ENCODE measurements at places on chromosomes 6 and 20.

DNA sequence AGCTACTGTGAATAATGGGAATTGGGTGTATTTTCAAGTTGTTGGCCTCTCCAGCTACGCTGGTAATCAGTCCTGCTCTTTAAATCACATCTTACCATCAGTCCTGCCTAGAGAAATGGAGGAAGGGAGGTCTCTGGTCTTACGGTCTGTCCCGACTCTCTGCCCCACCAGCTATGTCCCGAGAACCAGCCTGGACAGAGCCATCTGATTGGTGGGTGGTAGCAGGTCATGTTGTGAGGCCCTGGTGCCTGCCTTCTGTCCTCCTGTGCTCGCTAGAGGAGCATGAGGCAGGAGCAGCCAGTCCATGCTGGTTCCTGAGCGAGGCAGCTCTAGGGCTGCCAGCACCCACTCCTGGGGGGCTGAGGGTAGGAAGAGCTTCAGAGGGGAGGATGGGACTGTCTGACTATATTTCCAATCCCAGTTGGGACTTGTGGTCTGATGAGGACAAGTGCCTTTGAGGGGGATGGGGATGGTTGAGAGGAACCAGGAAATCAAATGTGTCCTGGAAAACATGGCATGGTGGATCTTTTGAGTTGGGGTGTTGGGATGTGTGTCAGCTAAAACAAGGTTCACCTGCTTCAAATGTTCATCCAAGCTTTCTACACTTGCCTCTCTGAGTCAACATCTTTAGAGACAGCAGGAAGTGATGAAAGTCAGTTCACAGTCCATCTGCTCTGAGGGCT lies 33.0 kb downstream of the SYNJ2 start:
- H3K36me3 ChIP-seq: peaks cover 27% of the 10 kb centered on the region
- peaks cover 41% of the 10 kb centered on the region for H3K4me1 ChIP-seq
- DNase-seq: no peak
- peak overlapping the region; percentile 44 for H3K27ac ChIP-seq
- no peaks in the 10 kb centered on the region for H3K27me3 ChIP-seq

GRCh38 chr20:483815-484644 lies 21.7 kb upstream of the TBC1D20 start:
- no peak overlapping the region for H3K27ac ChIP-seq
- H3K4me3 ChIP-seq: no peak overlapping the region
- H3K4me1 ChIP-seq: peaks cover 21% of the 10 kb centered on the region
- DNase-seq: no peak
- H3K27me3 ChIP-seq: no peaks in the 10 kb centered on the region
- H3K36me3 ChIP-seq: peaks cover 27% of the 10 kb centered on the region

DNA sequence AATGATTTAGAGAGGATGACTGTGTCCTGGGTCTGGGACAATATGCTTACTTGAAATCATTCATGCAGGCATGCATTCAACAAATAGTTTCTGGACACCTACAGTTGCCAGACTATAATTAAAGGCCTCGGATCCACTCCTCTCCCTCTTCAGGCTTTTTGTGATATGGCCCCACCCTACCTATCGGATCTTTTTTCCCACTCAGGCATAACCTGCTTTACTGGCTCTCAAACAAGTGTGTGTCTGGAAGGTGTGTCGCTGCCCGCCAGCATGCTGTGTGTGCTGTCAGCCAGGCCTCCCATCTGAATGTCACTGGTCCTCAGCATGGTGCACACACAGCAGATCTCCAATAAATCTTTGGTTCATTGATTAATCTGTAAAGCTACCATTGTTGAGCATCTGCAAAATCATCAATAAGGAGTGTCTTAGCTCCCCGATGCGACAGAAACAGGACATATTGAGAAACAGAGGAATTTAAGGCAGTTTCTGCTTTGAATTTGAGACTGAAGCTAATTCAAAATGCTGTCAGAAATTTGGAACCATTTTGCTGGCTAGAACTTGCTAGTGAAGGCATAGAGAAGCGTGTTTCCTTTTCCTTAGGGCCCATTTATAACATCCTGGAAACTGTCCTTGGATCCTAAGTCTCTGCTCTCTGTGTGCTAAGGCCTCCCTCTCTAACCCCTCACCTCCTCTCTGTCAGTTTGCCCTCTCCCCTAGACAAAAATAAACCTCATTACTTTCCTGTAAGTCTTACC lies 23.5 kb upstream of the CCN6 start:
- peaks cover 36% of the 10 kb centered on the region for H3K4me1 ChIP-seq
- H3K27me3 ChIP-seq: no peaks in the 10 kb centered on the region
- no peak overlapping the region for H3K4me3 ChIP-seq
- DNase-seq: no peak
- peaks cover 1% of the 10 kb centered on the region for H3K36me3 ChIP-seq
- peak overlapping the region; percentile 15 for H3K27ac ChIP-seq

GRCh38 chr6:125858427-125859320 lies 67.9 kb downstream of the NCOA7 start:
- peaks cover 2% of the 10 kb centered on the region for H3K4me1 ChIP-seq
- no peak for DNase-seq
- H3K27ac ChIP-seq: peak overlapping the region; percentile 17
- H3K4me3 ChIP-seq: no peak overlapping the region
- no peaks in the 10 kb centered on the region for H3K27me3 ChIP-seq
- H3K36me3 ChIP-seq: peaks cover 10% of the 10 kb centered on the region

GRCh38 chr6:163319609-163320366 lies 94.7 kb upstream of the QKI start:
- no peaks in the 10 kb centered on the region for H3K4me1 ChIP-seq
- DNase-seq: no peak
- H3K36me3 ChIP-seq: no peaks in the 10 kb centered on the region
- peaks cover 4% of the 10 kb centered on the region for H3K27me3 ChIP-seq
- no peak overlapping the region for H3K27ac ChIP-seq

GRCh38 chr20:44959082-44959637 lies 1.0 kb downstream of the TOMM34 start:
- DNase-seq: no peak
- peak overlapping the region; percentile 96 for H3K4me3 ChIP-seq
- no peaks in the 10 kb centered on the region for H3K27me3 ChIP-seq
- H3K4me1 ChIP-seq: peaks cover 51% of the 10 kb centered on the region
- peak overlapping the region; percentile 95 for H3K27ac ChIP-seq

DNA sequence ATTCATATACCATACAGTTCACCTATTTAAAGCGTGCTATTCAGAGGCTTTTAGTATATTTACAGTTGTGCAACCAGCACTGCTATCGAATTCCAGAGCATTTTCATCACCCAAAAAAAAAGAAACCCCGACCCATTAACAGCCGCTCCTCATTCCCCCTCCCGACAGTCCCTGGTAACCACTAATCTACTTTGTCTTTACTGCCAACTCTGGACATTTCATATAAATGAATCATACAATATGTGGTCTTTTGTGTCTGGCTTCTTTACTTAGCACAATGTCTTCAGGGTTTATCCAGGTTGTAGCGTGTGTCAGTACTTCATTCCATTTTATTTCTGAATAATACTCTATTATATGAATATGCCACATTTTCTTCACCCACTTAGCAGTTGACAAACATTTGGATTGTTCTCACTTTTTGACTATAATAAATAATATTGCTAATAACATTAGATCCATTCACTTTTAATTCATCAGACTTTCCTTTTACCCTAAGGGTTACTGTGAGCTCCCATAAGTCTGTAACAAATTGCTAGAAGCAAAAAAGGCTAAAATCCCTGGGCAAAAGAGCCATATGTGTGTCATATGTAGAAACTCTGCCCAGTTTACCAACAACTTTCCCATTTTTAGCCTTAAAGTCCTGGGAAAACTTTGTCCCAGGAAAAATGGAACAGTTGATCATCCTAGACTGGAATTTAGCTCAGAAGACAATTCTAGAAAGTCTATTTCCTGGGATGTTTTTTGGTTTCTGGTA lies 23.2 kb upstream of the ROS1 start:
- no peak overlapping the region for H3K27ac ChIP-seq
- no peaks in the 10 kb centered on the region for H3K4me1 ChIP-seq
- no peak for DNase-seq
- no peak overlapping the region for H3K4me3 ChIP-seq

Data from activated naive CD8-positive, alpha-beta T cell treated with anti-CD3 and anti-CD28 coated beads, Interleukin-2, amount 10 ng/mL, durations not matched to agents 7 days and 5 days (primary cell).